Cardiac septum (tissue), 1 donor: ENCODE measurements at places on chromosomes 2 and 18. TPM values are rescaled to one million over a fixed set of nuclear protein-coding genes. Genes with fewer than 3 reads are reported as not detected.

GREB1L gene
- 16.2 TPM for total RNA-seq

- no peak for DNase-seq
These were observed 64.1 kb downstream of the PTPN4 start for GRCh38 chr2:119823734-119824334.

IL18RAP gene
- 0.70 TPM for total RNA-seq

DNA sequence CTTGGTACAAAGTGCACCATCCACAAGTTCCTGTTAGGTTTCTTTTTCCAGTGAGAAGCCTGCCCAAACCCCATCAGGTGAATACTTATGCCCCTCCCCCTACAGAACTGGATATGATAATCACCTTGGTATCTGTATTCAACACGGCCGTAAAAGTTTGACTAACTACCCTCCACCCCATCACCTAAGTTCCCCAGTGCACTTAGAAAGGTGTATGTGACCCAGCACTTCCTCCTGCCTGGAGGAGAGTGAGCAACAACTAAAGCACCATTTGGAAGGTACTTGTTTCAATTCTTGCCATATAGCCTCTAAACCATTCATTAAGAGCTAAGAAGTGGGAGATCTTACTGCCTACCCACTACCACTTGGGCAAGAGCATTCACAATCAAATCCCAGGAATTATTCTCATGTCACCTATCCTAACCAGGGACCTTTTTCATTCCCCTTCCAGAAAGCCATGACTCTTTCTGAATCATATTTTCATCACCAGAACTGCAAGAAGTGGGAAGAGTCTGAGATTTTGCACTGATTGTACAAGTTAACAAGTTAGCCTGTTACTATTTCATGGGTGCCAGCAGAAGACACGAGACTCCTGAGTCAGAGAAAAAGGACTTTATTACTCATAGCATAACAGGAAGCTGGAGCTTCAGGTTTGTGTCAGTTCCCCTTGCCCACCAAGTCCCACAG is 53.5 kb upstream of the NDUFV2 start:
- no peak for DNase-seq

TTC31 gene
- 11.2 TPM for total RNA-seq

KLHL14 gene
- total RNA-seq = 0.11 TPM
